ENCODE measurements at places on chromosomes 3 and 15.
A peak's percentile ranks its signal among the peaks of the same experiment; 100 is the strongest.

GRCh38 chr3:102471001-102471400, 36.2 kb downstream of the ZPLD1 start:
- no peak for DNase-seq

DNA sequence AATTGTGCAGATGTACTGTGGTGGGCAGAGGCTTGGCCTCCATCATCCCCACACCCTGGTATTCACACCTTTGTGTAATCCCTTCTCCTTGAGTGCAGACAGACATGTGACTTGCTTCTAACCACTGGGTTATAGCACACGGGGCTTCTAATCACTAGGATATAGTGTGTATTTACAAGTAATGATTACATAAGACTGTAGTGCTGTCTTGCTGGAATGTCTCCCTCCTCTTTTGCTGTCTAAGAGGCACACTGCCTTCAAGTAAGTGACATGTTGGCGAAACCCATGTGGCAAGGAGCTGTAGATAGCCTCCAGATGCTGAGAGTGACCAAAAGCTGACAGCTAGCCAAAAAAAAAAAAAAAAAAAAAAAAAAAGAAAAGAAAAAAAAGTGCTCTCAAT, 542.7 kb upstream of the MDFIC2 start:
- no peak for DNase-seq

- DNase-seq, result no peak
Observed at GRCh38 chr3:62277986-62278385, 95.4 kb downstream of the FEZF2 start.

- no peak for DNase-seq
Observed at GRCh38 chr15:100939791-100940190, 20.6 kb downstream of the LRRK1 start.

DNA sequence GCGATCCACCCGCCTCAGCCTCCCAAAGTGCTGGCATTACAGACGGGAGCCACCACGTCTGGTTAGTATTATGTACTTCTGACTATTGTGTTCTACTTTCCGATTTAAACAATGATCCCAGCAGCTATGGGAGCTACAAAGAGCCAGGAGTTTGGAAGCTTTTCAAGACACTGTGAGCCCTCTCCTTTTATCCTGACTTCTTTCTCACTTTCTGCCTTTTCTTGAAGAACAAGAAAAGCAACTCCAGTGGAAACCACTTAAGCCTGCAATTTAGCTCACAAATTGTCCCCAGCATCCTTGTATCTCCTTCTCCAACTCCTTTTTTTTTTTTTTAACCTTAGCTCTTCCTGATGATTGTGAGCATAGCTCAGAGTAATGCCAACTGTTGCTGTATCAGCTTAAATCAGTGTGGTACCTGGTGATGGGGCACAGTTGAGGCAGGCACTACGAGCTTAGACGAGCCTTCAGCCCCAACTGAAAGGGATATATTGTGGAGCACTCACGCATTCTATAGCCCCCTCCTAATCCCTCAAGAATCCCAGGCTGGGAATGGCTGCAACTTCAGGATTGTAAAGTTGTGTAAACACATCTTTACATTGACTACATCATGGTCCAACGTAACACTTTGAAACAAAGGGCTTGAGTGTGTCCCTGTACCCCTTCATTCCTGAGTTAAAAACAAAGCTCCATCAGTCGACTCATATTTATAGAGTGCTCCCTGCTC, 677.0 kb downstream of the FHIT start:
- DNase-seq, result no peak

DNA sequence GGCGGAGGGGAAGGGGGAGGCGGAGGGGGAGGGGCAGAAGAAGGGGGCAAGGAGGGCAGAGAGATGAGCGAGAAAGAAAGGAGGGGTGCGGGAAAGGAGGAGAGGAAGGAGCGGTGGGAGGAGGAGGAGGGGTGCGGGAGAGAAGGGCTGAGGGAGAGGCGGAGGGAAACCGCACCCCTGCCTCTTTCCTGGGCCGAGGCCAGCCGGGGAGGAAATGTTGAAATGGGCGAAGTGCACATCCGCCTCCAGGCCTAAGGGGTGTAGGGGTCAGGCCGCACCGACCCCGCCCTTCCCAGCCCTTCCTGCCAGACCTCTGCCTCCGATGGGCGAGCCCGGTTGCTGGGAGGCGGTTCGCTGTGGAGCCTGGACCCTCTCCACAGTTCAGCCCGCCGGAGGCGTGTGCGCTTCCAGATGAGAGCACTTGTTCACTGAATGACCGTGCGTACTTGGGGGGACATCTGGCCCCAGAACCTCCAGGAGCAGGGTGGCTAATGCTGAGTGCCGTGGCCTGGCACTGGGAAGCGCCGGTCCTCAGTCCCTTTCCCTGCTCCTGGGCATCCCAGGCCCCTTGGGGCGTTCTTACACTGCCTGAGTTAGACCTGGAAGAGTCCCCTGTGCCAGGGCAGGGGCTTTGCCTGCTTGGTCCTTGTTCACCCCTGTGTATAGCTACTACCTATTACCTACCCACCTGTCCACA, 110.3 kb upstream of the KLF13 start:
- DNase-seq, result peak; percentile 51

GRCh38 chr15:89642106-89642505, 13.2 kb downstream of the KIF7 start:
- peak; percentile 69 for DNase-seq

DNA sequence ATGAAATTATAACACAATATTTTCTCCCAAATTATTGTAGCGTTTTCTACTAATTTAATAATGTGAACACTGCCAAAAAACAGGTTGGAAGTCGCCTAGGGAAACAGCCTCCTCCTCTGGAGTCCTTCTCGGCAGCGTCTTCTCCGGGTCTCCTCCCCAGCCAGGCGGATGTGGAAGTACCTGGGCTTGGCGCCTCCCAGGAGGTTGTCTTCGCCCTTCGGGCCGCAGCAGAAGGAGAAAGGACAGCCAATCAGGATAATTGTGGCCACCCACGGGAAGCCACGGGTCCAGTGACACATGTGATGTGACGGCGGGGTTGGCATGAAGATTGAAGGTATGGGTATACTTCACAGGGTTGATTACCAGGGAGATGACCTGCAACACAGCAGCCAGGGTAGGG, 491.2 kb downstream of the PYDC2 start:
- no peak for DNase-seq

GRCh38 chr3:133464573-133464972, 64.7 kb downstream of the BFSP2 start:
- peak; percentile 27 for DNase-seq

DNA sequence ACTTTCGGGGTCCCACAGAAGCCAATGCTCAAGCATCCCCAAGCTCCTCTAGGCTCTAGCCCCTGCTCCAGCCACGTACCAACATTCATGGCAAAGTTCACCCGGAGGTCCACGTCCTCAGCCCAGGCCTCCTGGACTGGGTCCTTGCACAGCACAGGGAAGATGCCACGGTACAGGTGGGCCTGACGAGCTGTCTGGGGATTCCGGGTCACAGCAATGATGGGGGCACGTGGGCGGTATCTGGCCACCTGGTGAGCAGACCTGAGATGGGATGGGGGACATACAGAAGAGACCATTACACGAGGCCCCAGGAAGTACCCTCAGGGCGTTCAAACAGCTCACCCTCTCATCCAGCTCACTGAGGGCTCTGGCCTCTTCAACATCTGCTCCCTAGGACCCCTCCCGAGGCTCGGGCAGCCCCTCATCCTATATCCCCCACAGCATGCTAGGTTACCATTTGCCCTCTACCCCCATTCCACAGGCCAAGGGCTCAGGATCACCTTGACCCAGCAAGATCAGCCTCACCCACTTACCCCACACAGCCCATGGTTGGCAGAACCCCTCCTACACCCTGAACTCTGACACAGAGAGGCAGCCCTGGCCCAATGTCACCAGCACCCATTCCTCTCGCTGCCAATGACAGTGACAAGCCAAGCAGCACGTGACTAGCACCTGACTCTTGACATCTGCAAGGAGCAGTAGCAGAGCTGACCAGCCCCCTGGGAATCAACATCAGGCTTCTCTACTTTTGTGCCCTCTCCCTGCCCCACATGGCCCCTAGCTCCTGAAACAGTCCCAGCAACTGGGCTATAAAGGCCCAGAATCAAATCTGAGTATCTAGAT, 3.0 kb upstream of the GRAMD2A start:
- no peak for DNase-seq

DNA sequence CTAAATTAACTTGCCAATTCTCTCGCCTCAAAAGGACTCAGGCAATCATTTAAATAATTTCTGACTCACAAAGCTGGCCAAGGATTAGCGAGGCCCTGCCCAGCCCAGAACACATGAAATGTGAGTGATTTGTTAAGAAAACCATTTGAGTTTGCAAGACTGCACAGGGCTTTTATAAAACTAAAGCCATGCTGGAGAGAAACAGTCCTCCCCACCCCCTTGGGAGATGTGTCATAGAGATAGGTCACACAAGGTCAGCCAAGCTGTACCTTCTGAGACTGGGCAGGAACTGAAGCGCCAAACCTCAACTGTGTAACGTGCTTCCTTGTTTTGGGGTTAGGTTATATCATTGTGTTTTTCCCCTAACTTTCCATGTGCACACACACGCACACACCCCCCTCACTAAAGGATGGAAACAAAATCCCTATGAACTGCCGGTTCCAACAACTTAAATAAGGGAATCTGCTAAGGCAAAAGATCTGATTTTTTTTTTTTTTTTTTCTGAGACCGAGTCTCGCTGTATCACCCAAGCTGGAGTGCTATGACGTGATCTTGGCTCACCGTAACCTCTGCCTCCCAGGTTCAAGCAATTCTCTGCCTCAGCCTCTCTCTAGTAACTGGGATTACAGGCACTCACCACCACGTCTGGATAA, 8.1 kb downstream of the SPATA12 start:
- DNase-seq, result no peak

- DNase-seq, result no peak
Observed at GRCh38 chr3:31440878-31441277, 91.8 kb upstream of the STT3B start.

GRCh38 chr15:51401051-51401780, 59.8 kb downstream of the GLDN start:
- DNase-seq, result no peak

DNA sequence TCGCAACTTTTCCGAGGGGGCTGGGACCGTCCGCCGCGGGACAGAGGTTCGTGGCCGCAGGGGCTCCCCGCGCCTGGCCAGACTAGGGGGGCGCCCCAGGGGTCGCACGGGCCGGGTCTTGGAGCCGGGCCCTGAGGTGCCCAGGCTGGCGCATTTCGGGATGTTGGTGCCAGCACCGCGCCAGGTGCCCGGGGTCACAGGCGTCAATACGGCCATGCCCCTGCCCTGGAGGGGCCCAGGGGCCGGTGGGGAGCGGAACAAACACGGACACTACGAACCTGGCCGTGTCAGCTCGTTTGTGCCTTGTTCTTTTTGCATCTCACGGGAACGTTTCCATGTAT, 366 bp downstream of the TM6SF1 start:
- DNase-seq, result no peak

GRCh38 chr3:31027914-31028313, 133.5 kb upstream of the GADL1 start:
- DNase-seq, result no peak

DNA sequence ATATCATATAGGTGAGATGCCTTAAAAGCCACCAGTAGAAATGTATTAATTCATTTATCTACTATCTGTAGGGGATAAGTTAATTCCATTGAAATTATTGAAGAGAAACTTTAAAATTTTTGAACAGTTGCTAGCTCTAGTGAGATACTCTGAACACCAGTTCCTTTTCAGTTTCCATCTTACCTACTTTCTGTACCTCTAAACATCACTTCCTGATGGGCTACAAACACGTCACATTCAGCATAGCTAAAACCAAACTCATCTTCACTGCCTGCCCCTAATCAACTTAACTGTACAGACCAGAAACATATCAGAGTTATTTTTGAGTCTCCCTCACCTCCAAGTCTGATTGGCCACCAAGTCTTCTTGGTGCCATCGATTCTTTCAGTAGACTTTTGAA, 88.9 kb downstream of the FEZF2 start:
- no peak for DNase-seq

DNA sequence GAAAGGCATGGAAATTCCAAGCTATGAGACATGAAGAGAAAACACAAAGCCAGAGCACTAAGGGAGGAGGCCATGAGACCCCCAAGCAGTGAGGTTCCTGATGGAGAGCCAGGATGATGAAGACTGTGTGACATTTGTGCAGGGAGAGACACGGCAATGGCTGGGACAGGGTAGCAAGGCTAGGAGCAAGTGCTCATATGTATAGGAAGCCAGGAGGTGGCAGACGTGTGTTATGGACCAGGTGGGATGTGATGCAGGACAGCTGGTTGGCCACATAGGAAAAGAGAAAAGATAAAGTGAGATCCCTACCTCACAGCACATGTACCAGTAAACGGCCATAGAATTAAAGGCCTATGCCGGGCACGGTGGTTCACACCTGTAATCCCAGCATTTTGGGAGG, 112.7 kb downstream of the APBA2 start:
- no peak for DNase-seq

GRCh38 chr3:197878427-197878826, 71.6 kb upstream of the RPL35A start:
- no peak for DNase-seq

- DNase-seq, result no peak
Observed at GRCh38 chr3:70273492-70273891, 38.9 kb downstream of the MDFIC2 start.

GRCh38 chr3:176590722-176591121, 606.6 kb downstream of the TBL1XR1 start:
- DNase-seq, result no peak

DNA sequence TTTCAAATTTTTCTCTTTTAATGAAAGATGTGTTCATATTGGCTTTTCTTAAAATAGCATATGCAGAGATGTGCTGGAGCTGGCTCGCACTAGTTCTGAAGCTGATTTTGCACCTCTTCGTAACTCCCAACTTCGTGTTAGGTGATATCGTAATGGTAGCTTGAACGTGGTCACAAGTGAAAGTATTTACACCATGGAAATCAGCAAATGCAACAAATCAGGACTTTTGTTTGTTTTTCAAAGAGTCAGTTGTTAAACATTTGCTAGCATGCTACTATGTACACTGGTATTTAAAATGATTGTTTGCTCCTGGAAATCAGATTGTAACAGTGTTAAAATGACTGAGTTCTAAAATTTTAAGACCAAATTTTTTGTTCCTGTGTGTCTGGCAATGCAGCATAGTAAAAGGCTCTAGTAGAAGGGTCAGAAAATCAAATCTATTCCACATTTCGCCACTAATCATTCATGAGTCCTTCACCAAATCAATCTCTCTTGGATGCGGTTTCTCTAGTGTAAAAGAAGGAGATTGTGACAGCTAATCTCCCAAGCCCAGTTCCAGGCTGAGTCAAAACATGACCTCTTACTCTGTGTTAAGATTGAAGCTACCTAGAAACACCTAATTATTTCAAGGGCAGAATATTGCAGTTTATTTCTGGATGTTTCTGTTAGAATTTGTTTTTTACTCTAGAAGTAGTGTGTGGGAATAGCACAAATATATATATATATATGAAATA, 34.3 kb upstream of the CMC1 start:
- DNase-seq, result no peak

- no peak for DNase-seq
Observed at GRCh38 chr3:177522051-177522450, 324.8 kb upstream of the TBL1XR1 start.

- no peak for DNase-seq
Observed at GRCh38 chr3:151926956-151927355, 53.5 kb downstream of the SUCNR1 start.

- DNase-seq, result no peak
Observed at GRCh38 chr3:169659820-169660674, 3.5 kb downstream of the MECOM start.

GRCh38 chr15:69624155-69624520, 171.5 kb downstream of the RPLP1 start:
- no peak for DNase-seq

GRCh38 chr3:160480931-160481330, 31.3 kb upstream of the TRIM59 start:
- DNase-seq, result no peak

Data from SHP77 (cell line).